RWPE2 (cell line): ENCODE measurements at places on chromosomes 7 and 10.

- no peak for DNase-seq
Measured at GRCh38 chr7:97771576-97771975, 39.7 kb downstream of the TAC1 start.

DNA sequence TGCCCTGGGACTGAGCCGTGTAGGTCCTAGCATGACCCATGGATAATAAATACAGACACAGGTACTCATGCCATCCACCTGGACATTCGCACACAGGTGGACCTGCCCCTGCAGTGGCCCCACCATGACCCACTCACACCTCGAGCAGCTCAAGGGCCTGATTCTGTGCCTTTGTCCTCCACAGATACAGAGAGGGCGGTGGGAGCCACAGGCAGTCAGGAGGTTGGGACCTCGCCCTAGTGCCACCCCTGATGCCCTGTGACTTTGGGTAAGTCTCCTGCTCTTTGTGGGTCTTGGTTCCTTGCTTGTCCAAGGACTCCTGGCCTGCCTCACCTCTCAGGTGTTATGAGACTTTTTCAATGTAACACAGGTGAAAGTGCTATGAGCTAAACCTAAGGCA, 42.9 kb downstream of the C10orf120 start:
- DNase-seq = no peak

GRCh38 chr10:90088024-90088317, 386.6 kb downstream of the KIF20B start:
- no peak for DNase-seq

GRCh38 chr7:24297362-24297761, 13.4 kb downstream of the NPY start:
- DNase-seq = no peak

DNA sequence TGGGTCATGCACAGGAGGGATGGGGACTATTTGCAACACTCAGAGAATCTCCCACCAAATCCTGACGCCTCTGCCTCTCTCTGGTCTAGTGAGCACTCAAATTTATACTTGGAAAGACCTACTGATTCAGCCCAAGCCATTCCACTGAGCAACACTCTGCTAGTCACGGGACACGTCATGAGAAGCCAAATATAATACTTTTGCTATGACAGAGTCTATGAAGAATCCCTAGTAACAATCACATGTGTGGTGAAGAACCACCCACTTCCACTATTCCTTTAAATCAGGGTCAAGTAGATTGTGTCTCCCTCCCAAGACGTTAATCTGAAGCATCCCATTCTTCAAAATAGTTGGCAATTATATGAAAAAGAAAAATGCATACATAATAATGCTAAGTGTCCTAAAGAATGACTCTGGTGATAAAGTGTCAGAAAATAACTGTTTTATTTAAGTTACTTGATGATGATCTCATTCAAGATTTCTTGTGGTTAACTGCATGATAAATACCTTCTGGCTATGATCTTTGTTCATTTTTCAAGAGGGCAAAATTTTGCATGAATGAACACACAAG, 28.5 kb downstream of the CHCHD3 start:
- DNase-seq = no peak

- DNase-seq = no peak
Measured at GRCh38 chr10:46257099-46257498, 29.7 kb upstream of the ANTXRL start.

DNA sequence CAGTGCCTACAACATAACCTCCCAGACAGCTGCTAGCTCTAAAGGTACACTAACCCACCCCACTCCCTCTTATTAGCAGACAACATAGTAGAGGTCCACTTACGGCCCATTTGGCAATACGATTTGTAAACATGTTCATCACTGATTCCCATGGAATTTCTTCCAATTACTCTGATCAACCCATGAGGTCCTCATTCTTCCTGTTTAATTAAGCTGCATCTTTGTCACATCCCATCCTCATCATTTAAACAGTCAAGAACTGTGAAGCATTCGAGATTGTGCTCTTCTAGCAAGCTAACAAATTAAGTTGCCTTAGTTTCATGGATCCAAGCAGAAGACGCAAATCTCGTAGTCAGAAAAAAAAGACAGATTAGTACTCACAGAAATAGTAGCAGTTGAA, 622.2 kb upstream of the VSTM2A start:
- DNase-seq = no peak
